GM04503 (cell line): ENCODE measurements at places on chromosomes 11 and 22.
A peak's percentile ranks its signal among the peaks of the same experiment; 100 is the strongest.

- DNase-seq = no peak
These were observed 11.3 kb upstream of the SLC37A4 start for GRCh38 chr11:119041821-119042514.

GRCh38 chr22:36998620-36999351, 20.5 kb downstream of the TST start:
- DNase-seq = no peak

DNA sequence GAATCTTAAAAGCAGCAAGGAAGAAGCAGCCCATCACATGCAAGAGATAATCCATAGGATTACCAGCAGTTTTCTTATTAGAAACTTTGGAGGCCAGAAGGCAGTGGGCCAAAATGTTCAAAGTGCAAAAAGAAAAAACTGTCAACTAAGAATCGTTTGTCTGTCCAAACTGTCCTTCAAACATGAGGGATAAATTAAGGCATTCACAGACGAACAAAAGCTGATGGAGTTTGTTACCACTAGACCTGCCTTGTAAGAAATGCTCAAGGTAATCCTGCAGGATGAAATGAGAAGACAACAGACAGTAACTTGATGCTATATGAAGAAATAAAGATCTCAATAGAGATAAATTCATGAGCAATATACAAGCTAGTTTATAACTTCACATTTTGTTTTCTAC, 150.4 kb downstream of the WNT7B start:
- DNase-seq = no peak

DNA sequence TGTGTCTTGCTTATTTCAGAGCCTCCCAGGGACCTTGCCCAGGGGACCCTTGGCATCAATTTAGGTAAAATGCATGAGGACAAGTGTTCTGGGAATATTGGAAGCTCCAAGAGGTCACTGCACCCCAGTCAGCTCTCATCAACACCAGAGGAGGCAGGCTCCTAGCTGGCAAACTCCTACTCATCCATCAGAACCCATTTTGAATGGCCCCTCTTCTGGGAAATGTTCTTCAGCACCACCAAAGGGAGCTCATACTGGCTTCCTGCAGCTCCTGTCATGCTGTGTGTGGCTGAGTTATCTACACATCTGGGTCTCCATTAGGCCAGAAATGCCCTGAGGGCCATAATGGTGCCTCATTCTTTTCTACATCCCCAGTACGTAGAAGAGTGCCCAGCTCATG, 17.7 kb downstream of the LRRC10B start:
- DNase-seq = no peak

DNA sequence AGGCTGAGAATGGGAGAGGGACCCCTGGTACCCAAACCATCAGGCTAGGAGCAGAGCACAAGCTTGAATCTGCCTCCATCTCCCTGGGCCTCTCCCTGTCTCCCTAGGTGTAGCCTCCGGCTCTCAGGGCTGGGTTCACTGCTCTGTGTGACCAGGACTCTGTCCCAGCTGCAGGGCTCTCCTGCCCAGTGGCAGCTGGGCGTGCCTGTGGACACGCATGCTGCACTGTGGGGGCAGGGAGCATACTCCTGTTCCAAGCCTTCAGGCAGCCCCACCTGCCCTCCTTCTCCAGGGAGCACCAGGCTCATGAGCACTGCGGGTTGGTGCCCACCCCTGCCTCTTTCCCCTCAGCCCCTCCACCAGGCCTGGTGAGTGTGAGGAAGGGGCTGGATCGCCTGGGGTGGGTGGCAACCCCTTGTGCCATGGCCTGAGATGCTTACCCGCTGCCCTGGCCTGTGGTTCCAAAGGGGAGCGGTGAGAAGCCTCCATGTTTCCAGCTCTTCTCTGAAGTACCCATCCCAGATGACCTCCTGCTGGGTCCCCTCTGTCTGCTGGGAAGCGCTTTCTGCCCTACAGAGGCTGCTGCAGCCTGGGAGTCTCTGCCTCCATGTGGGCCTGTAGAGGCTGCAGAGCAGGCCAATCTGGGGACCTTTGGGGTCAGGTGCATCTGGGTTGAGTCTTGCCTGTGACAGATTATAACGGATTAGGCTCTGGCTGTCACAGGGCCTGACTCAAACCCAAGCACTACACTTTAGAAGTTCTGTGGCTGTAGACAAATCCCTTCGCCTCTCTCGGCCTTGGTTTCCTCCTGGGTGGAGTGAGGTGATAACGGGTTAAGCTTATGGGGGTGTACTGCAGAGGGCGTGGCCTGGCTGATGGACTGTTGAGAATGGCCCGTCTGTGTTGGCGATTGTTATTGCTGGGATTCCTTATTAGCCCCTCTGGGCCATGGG, 43.7 kb downstream of the WNT11 start:
- no peak for DNase-seq

DNA sequence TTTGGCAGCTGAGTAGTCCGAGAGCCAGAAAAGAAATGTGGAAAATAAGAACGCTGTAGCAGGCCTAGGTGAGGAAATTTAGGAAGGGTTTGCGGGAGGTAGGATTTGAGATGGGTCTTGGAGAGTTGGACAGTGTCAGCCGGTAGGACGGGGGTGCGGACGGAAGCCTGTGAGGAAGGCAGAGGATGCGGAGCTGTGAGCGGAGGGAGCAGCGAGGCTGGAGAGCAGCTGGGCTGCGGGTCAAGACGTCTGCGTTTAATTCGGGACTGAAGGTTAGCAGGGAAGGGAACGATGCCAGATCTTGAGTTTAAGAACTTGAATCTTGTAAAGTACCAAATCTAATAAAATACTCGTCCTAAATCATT, 669 bp upstream of the TIGD3 start:
- DNase-seq = no peak

- no peak for DNase-seq
These were observed 9.2 kb downstream of the CRTAM start for GRCh38 chr11:122847466-122847865.

DNA sequence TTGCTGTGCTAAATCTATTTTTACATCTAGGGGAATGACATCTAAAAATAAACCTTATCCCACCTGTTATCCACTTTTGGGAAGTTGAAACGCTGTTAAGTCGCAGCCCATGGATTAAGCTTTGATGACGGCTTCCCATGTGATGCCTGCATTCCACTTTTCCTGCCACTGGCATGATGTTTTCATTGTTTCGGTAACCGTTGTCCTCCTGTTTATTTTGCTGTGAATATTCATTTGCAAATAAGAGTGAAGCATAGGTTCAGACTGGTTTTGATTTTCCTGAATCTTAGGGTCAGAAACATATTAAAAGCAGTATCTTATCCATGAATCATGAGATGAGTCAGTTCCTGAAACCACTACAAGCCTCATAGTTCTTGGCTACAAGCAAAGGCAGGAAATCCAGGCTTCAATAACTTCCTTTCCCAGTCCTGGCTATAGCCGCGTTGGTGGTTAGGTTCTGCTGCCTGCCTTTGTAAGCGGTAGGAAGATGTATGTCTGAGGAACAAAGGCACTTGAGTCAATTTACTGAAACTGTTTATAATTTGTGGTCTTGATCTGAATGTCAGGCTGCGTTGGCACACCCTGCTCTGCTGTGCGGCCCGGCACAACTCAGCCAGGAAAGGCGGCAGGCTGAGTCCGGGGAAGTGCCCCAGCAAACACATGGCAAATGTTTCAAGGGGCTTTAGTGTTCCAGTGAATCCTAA, 19.4 kb downstream of the TEAD1 start:
- DNase-seq = peak; percentile 97

- DNase-seq = no peak
These were observed 35.5 kb upstream of the NCAM1 start for GRCh38 chr11:112925516-112926310.

DNA sequence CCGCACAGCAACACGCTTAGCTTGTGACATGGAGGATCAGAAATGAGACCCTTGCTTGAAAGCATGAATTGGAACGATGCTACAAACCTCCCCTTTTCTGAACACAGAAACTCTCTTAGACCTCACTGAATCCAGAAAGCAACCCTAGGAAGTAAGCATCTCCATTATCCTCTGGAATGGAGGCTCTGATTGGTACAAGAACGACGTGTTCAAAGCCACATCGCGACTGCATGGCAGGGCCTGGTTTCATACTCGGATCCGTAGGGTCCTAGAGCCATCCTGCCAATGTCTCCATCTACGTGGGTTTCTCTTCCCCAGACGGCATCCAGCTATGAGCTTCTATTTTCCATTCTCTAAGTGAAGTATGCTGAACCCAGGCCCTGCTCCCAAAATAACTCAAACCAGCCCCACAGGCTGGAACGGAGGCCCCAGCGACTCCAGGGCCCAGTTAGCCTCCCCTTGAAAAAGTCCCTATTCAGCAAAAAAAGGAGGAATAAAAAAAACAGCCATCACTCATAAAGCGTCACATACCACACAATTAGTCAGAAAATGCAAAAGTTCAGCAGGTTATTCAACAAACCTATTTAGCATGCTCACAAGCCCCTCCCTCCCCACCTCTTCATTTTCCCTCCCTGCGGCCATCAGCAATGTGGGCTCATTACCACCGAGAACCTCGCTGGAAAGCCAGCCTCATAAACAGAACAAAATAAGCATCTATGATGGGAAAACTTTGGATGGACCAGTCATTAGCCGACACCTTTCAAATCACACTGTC, 7.1 kb upstream of the MN1 start:
- no peak for DNase-seq

- no peak for DNase-seq
These were observed 25.3 kb downstream of the ANO1 start for GRCh38 chr11:70103256-70103975.

DNA sequence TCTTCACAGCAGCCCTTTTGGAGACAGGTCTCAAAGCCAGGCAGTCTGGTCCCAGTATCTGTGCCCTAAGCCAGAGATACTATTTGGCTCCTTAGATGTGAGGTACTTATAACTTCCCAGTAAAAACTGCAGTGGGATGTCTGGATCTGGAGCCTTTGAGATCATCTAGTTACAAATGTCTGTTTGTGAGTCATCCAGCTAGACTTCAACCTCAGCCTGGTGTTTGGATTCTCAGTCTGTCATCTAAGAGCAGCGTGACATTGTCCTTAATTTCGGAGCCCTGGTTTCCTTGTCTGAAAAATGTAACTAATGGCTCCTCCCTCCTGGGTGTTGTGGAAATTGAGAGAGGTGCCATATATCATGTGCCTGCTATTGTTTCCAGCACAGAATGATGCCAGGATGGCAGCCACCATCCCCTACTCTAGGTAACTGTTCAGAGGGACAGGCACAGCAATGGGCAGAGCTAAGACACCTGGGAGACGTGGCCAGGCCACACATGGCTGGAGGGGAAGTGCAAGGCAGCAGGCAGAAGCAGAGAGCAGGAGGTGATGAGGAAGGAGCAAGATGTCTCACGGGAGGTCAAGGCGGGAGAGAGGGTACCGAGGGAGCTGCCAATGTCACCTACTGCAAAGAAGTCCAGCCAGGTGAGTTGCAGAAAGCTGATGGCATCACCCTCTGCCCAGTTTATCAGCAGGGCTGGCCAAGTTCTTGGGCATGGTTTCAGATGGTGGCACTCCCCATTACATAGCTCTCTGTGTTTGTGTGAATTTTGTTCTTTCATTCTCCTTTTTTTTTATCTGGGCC, 20.6 kb upstream of the ST3GAL4 start:
- no peak for DNase-seq

DNA sequence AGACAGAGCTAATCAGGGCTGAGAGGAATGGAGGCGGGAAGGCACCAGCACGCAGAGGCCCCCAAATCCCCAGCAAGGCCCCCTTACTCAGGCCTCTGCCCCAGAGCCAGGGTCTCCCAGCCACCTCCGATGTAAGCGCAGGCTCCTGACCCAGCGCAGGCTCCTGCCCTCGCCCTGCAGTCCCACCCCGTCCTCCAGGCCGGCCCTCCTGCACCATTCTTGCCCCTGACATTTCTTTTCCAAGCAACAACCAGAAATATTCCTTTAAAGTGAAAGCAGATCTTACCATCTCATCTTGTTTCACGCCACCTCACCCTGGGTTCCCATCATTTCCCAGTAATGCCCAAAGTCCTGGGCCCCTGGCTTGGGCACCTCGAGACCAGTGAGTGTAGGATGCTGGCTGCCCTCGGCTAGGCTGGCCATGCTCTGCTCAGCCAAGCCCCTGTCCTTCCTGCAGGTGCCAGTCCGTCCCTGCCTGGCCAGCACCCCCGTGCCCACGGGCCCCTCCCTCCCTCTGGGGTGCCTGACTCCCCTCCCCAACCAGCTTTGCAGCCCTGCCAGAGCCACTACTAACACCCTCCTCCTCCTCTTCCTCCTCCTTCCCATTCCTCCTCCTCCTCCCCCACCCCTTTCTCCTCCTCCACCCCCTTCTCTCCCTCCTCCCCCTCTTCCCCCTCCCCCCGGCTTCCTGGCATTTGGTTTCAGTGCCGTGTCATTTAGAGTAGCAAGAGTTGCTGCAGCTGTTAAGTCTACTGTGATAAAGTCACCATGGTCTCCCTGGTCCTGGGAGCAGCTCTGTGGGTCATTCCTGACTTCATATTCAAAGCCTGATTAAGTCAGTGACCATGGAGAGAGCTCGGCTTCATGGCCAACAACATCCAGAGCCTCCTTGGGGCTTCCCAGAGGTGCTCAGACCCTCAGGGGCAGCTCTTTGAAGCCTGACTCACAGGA, 78.7 kb downstream of the PIWIL3 start:
- no peak for DNase-seq

- no peak for DNase-seq
These were observed 50.4 kb upstream of the PRSS23 start for GRCh38 chr11:86749821-86750401.

- DNase-seq = no peak
These were observed 16.7 kb downstream of the ATG2A start for GRCh38 chr11:64900263-64900678.

DNA sequence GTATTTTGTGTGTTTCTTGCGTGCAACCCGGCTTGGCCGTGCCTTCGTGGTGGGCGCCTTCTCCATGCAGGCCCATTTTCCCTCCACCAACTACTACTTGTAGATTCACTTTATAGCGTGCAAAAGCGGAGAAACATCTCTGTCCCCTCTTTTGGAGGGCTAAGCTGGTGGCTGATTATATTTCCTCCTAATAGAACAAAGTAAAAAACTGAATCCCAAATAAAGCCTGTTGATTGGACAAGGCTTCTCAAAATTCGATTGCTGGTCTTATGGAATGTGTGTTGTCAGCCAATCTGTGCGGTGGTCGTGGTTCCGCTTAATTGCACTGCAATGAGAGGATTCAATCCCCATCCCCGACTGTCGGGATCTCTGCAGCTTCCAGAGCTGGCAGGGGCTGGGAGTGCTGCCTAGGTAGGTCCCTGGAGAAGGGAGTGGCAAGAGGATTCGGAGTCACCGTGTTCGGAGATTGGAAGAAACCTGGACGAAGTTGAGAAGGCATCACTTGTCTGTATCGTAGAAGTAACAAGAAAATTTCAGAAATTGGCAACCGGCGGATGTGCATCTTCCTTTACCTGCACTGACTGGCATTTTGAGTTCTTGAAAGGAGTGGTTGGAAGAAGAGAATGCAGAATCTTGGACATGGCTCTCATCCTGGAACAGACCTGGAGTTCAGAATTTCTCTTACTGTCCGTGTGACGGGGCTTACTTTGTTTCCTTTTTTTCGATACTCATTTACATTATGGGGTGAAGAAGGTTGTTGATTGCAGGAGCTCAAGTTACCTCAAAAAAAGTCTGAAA, 1.1 kb downstream of the HMGXB4 start:
- DNase-seq = no peak

DNA sequence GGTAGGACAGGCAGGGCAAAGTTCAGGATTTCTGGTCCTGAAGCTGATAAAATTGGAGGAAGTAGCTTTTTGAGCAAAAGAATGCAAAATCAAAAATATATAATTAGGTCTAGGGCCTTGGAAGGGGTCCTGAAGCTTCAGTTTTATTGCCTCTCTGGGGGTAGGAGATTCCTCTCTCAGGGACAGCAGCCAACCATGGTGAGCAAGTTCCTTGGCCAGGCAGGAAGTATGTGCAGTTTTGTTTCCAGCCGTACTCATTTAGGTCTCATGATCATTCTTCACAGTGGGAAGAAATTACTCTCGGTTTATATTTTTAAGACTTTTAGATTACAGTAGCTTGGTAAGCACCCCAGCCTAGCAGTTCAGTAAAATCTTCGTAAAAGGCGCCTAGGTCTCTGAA, 2.9 kb upstream of the RAB38 start:
- no peak for DNase-seq
